ENCODE measurements at places on chromosomes 13 and 19. TPM values are rescaled to one million over a fixed set of nuclear protein-coding genes. Genes with fewer than 3 reads are reported as not detected.

The CGB1 gene
- polyA plus RNA-seq, result not detected

The ZNF540 gene
- 5.0 TPM for polyA plus RNA-seq

The PALM3 gene
- polyA plus RNA-seq, result 23.1 TPM

The AMH gene
- 1.1 TPM for polyA plus RNA-seq

The FFAR3 gene
- polyA plus RNA-seq, result 0.31 TPM

The CCNA1 gene
- polyA plus RNA-seq, result 0.61 TPM

The TMC4 gene
- polyA plus RNA-seq, result 25.3 TPM

The ATP4A gene
- polyA plus RNA-seq, result not detected

The KLK3 gene
- polyA plus RNA-seq, result 0.53 TPM

The IZUMO2 gene
- not detected for polyA plus RNA-seq

The PRKACA gene
- polyA plus RNA-seq, result 86.0 TPM

- no peak for DNase-seq
Observed at GRCh38 chr13:76887076-76887563, 915 bp upstream of the KCTD12 start.

DNA sequence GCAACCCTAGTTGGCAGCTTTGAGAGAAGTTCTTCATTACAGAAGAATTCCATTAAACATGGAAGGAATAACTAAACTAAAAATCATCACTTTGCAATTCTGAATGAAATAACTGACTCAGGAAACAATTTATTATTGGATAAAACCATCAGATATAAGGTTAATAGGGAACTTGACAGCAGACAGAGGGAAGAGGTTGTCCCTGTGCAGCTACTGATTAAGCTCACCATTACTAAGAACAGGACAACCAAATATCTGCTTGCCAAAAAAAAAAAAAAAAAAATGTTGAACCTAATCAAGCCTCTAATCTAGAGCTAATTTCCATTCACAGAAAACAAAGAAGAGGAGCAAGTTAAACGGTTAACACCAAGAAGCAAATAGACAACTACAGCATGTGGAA, 12.8 kb downstream of the N4BP2L2 start:
- no peak for DNase-seq

DNA sequence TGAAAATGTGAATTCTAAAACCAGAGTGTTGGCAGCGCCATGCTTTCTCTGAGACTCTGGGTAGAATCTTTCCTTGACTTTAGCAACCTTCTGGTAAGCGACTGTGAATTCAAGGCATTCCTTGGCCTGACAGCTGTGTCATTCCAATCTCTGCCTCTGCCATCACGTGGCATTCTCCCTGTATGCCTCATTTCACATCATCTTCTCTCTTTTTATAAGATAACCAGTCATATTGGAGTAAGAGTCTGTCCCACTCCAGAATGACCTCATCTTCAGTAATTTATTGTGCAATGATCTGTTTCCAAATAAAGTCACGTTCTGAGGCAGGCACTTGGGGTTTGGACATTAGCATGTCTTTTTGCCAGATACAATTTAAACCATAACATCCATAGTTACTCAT, 103.4 kb upstream of the POSTN start:
- DNase-seq, result no peak

DNA sequence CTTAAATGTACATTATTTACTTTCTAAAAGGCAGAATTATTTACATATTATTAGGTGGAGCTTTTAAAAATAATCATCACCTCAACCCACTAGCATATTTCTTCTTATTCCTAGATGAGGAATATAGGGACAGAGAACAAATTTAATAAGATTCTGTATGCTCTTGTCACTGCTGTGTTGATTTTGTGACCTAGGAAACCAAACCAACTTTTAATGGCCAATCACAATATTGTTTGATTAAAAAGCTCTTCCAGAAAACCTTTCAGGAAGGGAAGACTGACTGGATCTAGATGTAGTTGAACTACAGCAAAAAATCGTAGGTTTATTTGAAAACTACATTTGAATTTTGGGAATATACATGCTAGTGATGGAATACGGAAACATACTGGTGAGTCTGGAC, 91.8 kb upstream of the RAP2A start:
- DNase-seq, result no peak

- no peak for DNase-seq
Observed at GRCh38 chr19:35033067-35034004, 3.1 kb downstream of the SCN1B start.

GRCh38 chr19:48469289-48469881, at the start of gene CYTH2:
CYTH2 (plus strand) TSS chr19:48469369; CDS start chr19:48469508, 139 bp downstream.
- no peak for DNase-seq

- DNase-seq, result no peak
Observed at GRCh38 chr13:41457589-41458186, 338 bp downstream of the RGCC start.

DNA sequence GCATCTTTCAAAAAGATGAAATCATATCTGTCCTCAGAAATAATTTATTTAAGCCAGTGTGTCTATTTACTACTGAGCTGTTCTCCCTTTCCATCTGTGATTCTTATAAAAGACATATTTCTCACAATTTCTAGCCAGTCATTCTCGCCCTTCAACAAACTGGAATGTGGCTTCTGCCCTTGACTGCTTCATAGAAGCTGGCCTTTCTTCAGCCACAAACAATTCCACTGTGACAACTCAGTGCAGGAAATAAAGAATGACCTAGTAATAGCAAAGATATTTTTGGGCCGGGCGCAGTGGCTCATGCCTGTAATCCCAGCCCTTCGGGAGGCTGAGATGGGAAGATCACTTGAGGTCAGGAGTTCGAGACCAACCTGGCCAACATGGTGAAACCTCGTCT, 655.5 kb downstream of the PCDH9 start:
- no peak for DNase-seq

DNA sequence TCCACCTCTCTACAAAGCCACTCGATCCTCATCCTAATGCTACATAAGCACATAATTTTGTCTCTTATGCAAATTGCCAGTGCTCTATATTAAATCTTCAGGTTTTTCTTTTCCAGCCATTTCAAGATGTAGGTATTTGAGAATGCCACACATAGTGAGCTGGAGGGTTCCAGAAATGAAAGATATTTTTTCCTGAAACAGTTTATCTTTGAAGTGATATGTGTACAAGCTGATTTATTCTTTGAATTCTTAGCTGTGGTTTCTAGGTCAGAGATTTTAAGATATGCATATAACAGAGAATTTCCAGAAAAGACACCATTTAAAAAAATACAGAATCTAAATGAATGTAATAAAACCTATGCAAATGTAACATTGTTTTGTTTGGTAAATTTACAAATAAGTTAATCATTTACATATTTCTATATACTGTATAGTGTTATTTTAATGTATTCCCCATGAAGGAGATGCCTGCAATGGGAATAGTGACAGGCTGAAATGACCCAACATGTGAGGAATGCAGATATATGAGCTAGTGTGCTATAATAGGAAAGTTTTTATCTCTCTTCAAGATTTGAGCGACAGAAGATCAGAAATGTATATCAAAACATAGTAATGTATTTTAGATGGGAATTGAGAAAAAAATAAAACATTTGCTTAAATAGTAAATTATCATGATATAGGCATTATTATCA, 570.2 kb downstream of the SLITRK1 start:
- DNase-seq, result no peak

GRCh38 chr13:94673851-94674250, 38.5 kb downstream of the SOX21 start:
- DNase-seq, result no peak

DNA sequence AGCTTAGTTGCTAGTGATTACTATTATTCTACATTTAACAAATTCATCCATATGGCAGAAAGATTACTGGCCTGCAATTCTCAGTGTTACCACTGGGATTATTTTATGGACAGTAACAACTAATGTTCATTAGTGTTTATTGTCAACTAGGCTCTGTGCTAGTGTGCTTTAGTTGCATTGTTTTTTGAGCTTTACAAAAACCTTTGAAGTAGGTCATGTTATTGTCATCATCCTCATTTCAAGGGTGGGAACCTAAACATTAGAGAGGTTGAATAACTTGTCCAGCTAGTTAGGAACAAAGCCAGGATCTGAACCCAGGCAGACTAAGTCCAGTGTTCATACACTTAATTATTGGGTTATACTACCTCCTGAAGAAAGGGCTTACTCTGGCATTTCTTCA, 27.8 kb upstream of the TDRD3 start:
- no peak for DNase-seq

DNA sequence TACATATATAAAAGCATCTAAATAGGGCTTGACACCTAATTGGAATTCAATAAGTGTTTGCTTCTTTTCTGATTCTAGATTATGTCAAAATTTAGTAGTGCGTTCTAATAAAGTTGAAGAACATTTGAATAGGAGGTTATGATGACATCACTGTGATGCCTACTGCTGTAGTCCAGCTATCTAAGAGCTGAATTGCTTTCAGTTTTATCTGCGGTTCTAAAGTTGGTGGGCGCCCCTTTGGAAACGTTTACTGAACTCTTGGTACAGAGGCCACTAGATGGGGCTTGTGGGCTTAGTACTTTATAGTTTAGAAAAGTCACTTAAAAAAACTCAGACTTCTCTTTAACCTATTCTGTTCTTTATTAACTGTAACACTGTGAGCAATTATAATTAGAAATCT, 776.9 kb downstream of the GPC5 start:
- DNase-seq, result no peak

DNA sequence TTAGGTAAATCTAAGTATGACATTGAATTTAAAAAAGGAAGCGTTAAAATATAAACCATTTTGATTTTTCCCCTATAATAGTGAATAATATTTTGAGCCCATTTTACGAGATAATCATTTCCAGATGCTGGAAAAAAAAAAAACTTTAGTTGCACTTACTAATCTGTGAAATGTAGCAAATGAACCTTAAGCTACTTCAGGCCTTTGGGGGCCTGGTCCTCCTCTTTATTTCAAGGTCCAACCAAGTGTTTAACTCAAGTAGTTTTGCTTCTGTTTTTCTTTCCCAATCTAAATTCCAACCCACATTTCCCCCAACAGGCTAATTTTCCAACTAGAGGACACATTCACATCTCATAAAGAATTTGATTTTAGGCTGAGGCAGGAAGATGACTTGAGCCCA, 101.2 kb downstream of the TNFRSF19 start:
- no peak for DNase-seq

GRCh38 chr19:22332924-22333323, 46.7 kb downstream of the ZNF729 start:
- no peak for DNase-seq

DNA sequence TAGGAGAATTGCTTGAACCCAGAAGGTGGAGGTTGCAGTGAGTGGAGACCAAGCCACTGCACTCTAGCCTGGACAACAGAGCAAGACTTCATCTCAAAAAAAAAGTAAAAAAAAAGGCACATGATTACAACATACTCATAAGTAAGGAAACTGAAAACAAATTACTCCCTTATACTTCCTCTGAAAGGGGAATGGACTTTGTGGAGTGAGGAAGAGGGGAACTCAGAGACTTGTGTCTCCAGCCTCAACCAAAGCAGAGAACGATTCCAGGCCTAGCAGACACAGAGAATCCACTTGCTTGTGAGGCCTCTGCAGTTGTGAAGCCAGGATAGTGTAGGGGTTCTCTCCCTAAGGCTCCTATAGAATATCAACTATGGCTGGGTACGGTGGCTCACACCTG, 4.3 kb upstream of the LATS2 start:
- DNase-seq, result no peak

DNA sequence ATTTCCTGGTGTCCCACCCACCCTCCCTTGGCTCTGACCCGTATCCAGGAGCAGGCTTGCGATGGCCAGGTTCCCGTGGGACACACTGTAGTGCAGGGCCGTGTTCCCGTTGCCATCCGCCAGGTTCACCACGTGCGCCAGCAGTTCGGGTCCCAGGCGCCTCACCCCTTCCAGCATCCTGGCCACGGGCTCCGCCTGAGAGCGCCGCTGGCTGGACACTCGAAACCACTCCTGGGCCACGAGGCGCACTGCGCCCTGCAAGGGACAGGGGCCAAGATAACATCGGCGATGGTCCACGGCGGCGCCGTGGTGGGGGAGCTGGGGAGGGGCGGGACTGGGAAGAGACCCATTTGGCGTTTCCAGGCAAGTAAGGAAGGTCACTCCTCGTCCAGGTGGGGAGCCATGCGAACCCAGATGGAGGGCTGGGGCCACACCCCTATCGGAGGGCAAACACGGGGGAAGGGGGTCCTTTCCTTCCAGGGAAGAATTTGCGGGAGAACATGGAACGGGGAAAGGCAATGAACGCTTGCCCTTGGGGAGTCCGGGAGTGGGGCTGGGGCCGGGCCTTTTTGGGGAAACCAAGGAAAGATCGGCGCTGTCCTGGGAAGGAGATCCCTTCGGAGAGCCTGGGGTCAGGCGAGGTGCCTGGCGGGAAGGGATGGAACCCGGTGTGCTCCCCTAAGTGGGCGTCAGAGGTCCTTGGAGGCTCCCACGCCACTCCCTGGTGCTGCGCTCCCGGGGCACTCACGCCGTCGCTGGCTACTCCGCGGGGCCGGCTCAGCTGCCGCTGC, 9.9 kb downstream of the KANK3 start:
- no peak for DNase-seq

GRCh38 chr19:4014541-4015491, 7.3 kb downstream of the PIAS4 start:
- DNase-seq, result no peak

GRCh38 chr13:112959206-112959605, 9.8 kb upstream of the MCF2L start:
- DNase-seq, result no peak

GRCh38 chr19:19463348-19464117, 51.8 kb downstream of the TSSK6 start:
- no peak for DNase-seq

DNA sequence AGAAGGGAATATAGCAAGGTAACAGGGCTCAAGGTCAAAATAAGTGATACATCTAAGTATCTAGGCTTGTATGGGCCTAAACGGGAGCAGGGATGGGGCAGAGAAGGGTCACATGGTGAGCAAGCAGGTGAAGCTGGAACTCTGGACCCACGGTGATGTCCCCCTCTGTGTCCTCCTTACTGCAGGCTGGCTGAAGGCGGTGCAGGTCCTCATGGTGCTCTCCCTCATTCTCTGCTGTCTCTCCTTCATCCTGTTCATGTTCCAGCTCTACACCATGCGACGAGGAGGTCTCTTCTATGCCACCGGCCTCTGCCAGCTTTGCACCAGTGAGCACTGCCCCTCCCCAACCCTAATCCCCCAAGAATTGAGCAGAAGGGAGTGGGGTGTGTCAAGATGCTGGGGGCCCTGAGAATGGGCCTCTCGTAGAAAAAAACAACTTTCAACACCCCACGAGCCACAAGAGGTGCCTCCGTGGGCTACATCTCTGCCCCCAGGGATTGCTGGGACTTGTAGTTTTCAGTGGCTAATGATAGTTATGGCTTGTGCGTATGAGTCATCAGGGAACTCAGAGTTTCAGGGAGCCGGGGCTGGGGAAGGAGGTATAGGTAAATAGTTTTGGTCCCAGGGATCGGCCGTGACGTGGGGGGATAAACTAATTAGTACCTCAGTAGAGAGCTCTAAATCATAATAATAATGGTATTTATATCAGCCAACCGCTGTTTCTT, 4.0 kb downstream of the EMP3 start:
- no peak for DNase-seq

- no peak for DNase-seq
Observed at GRCh38 chr13:83423861-83424260, 458.4 kb downstream of the SLITRK1 start.

DNA sequence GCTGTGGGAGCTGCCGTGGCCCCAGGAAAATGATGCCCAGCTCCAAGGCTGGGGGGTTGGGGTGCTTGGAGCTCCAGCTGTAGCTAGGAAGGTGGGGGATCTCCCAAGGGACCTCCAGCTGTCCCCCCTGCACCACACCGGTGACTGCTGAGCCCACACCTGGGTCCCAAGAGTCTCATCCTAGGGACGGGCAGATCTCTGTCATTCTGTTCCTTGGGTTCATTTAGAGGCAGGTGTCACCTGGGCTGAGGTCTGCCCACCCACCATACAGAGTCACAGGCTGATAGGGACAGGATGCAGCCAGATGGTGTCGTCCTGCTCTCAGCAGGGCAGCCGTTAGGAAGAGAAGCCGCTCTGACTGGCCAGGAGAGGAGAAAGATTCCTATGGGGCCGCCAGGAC, 5.3 kb downstream of the F2RL3 start:
- DNase-seq, result no peak
